ENCODE measurements at places on chromosomes 4 and X.

DNA sequence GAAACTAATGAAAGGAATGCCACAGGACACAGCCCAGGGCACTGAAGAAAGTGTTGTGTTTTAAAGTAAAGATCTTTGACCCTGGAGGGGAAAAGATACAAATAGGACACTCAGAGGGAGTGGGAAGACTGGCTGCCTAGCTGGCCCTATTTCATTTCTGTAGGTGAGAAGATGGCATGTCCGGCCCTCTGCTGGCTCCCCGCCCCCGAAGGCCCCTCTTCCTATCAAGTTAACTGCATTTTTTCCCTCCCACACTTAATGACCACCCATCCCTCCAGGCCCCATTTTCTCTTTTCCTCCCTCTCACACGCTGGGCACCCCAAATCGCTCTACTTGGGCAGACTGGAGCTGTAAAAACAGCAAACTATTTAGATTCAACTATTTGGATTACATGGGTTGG, 5.5 kb upstream of the TRIM75 start:
- no peak for DNase-seq

GRCh38 chr4:79947386-79947785, 125.6 kb downstream of the ANTXR2 start:
- DNase-seq: no peak

GRCh38 chr4:128461291-128462102, 173.9 kb upstream of the PGRMC2 start:
- DNase-seq: no peak

DNA sequence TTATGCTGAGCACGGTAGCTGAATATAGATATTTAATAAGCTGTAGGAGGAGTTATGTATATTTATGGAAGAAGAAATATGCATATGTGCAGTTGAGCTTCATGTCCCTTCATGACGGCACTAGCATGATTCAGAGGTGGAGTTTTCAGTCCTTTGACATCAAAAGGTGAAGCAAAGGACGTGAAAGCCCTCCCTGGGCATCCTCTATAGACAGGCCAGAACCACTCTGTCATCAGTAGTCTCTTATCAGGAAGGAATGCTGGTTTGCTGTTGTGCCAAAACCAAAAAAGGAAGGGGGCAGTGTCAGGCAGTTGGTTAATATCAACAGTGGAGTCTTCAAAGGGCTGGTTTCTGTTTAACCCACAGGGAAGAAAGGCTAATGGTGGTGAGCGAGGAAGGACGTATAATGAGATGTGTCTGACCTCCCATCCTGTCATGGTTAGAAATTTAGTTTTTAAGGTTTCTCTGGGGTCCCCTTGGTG, 23.5 kb upstream of the IL2 start:
- DNase-seq: no peak

GRCh38 chr4:89024051-89024675, 32.8 kb downstream of the FAM13A start:
- DNase-seq: peak; percentile 19

DNA sequence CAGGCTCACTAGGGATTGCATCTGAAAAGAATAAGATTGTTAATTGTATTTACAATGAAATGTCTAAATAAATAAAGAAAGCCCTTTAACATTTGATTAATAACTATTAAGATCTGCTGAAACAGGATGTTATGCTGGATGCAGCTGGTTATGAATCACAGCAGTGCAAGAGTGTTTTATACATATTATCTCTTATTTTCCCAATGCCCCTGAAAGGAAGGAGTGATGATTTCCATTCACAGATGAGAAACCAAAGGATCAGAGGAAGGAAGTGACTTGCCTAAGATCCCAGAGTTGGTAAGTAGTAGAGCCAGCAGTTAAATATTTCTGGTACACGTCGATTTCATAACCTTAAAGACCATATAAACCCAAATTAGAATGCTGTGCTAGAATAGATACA, 76.3 kb upstream of the ARHGAP36 start:
- DNase-seq: no peak

DNA sequence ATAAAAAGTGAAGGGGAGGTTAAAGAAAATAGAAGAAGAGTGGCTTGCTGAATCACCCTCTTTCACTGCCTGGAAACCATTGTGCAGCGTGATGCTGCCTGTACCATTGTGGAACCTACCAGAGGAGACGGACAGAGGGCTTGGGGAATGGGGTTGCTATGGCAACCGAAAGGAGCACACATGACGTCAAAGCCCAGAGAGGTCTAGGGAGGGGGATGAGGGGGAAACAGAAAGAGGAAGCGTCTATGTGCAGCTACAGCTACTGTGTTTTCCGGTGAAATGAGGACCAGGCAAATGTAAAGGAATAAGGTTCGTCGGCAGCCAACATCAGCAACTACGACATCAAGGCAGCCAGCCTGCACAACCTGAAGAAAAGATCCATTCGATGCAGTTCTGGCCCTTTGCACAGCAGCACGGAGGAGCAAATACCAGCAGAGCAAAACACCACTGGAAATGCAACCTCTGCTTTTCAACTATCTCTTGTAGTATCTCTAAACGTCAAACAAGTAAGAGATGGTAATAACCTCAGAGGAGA, at the start of gene MAPK10:
TSS of gene MAPK10 (minus strand) at position 110 of the 535 bp plus-strand sequence.
- no peak for DNase-seq

DNA sequence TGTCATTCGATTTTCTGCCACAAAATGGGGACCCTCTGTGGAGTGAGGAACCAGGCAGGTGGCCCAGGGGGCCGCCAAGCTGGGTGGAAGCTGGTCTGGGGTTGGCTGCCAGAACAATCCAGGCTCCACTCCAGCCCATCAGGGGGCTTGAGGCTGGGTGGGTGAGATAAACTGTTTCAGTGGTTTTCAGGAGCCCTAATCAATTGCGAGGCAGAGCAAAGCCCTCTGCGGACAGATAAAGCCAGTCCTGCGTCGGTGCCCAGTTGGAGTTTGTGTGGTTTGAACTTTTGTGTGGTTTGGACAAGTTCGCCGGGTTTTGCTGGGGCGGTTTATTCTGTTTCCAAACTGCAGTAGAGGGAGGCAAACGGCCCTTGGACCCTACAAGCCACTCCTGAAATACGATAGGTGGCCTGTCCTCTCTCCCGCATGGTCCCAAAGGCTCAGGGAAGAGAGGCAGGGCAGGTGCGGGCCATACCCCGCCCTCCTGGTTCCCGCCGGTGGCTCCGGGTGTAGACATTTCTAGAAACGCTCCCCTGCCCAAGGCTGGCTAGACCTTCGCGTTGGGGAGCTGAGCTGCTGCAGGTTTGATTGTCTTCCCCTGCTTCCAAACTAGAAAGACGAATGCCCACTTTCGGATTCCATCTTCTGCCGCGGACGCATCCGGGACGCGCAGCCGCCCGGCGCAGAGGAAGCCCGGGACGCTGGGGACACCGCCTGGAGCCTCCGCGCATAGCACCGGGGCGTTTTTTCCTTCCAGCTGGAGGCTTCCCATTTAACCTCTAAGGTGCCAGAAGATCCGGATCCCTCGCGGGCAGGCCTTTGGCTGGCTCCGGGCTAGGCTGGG, 169.0 kb upstream of the BCOR start:
- peak; percentile 16 for DNase-seq

DNA sequence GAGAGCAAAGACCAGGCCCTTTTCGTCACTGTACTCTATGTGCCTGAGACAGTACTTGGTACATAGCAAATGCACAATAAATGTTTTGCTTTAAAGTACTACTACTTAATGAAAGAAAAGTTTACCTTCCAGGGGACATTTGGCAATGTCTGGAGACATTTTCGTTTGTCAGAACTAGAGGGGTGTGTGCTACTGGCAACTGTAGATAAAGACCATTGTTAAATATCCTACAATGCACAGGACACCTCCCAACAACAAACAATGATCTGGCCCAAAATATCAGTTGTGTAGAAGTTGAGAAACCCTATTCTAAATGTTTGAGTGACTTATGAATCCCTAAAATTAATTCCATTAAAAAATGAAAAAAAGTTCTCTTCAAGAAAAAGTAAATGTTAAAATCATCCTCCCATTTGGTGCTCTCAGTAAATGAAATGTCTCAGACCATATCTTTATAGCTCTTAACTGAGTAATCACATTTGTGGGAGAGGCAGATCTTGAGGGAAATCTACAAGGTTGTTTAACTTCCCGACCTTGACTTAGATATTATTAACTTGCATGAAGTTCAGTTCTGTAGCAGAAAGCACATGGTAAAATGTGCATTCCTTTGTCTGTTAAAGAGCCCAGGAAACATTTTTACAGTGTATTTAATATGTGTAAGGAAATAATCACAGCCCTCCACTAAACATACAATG, 18.5 kb downstream of the EGFL6 start:
- no peak for DNase-seq

DNA sequence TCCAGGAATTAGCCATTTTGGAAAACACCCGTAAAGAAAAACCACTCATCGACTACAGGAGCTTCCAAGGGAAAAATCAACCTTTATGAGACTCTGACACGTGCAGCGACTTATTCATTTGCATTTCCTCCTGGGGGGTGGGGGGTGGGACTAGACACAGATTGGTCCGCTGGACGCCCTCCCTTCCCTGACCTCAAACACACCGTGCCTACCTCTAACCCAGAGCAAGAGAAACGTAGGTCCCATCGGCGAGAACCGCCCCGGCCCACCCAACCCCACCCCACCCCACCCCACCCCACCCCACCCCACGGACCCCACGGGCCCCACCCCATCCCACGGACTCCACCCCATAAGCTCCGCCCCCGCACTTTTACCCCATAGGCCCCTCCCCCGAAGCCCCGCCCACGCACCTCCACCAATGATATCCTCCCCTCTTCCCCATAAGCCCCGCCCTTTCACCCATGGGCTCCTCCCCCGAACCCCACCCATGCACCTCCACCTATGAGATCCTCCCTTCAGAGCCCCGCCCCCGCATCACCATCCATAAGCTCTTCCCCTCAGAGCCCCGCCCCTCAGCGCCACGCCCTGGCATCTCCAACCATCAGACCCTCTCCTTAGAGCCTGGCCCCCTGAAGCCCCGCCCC, 1.1 kb downstream of the GTPBP6 start:
- no peak for DNase-seq

- no peak for DNase-seq
These were observed 55.1 kb upstream of the PGAM4 start for GRCh38 chrX:78024349-78025059.

DNA sequence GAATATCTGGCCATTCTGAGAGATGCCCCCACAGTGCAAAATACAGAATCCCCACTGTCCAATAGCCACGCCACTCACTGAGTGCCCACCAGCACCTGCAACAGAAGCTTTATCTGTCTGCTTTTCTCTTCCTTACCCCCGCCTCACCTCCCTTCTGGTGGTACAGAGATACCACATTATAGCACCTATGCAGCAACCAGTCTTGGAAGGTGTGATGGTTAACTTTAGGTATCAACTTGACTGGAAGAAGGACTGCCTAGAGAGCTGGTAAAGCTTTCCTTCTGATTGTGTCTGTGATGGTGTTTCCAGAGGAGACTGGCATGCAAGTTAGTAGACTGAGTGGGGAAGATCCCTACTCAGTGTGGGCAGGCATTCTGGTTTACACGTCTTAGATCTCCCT, 61.8 kb upstream of the TXK start:
- no peak for DNase-seq

- DNase-seq: no peak
These were observed 89.8 kb downstream of the FBXO8 start for GRCh38 chr4:174193438-174194374.

DNA sequence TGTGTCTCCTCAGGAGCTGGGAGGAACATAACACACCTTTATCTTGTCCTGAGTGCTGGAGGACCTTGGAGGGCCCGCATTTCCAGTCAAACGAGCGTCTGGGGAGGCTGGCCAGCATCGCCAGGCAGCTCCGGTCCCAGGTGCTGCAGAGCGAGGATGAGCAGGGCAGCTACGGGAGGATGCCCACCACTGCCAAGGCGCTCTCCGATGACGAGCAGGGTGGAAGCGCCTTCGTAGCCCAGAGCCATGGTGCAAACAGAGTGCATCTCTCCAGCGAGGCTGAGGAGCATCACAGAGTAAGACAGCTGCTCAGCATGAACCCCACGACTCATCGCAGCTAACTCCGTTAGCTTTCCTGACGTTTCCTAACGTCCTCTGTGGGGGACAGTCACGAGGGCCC, 430 bp downstream of the TRIML1 start:
- no peak for DNase-seq

GRCh38 chr4:12411072-12411471, 982.4 kb upstream of the HS3ST1 start:
- no peak for DNase-seq

DNA sequence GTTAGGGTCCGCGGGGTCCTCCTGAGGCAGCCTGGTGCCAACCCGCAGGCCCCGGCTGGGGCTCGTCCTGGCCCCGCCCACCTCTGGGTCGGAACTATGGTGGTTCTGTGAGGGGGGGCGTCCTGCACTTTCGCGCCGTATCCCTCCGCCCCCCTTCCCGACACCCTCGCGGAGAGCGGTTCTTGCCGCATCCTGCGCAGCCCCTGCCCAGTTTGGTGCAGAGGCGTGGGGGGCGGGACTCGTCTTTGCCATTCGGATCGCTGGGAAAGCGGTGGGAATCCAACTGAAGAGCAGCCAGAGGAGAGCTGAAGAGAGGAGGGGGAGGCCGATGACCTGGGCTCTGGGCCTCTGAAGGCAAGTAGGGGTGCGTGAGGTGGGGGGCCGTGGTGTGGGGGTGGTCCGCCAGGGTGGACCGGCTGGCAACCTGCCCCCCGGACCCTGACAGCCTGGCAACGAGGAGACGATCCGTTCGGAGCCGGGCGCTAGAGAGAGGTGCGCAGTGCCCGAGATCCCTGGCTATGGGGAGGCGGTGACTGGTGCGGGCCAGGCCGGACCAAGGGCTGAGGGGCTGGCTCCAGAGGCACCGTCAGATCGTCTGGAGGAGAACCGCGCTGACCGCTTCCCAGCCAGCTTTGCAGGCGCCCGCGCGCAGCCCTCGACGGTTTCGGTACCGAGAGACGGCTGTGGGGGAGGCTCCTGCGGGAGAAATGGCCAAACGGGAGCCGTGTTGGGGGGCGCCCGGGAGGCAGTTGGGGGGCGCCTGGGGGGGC, at the start of gene GPRASP1:
TSS of gene GPRASP1 (plus strand) at position 242 of the 770 bp plus-strand sequence. CDS start 2,431 bp downstream, outside the sequence.
- DNase-seq: peak; percentile 21

Measured in stimulated activated CD4-positive, alpha-beta T cell treated with anti-CD3 and anti-CD28 coated beads, Interleukin-1b, Interleukin-23, amount 100 ng/mL, for 1 hour (primary cell).